ENCODE measurements at places on chromosomes 12 and 14. TPM values are rescaled to one million over a fixed set of nuclear protein-coding genes. Genes with fewer than 3 reads are reported as not detected.
A peak's percentile ranks its signal among the peaks of the same experiment; 100 is the strongest.

- peaks cover 8% of the 10 kb centered on the region for H3K4me1 ChIP-seq
- H3K36me3 ChIP-seq, result no peaks in the 10 kb centered on the region
- peak; percentile 50 for DNase-seq
- H3K27ac ChIP-seq, result peak overlapping the region; percentile 22
Measured at GRCh38 chr14:69612014-69612782, 802 bp downstream of the SUSD6 start.

- H3K27me3 ChIP-seq, result no peaks in the 10 kb centered on the region
- H3K4me1 ChIP-seq, result no peaks in the 10 kb centered on the region
- no peak overlapping the region for H3K4me3 ChIP-seq
- no peak overlapping the region for H3K27ac ChIP-seq
Measured at GRCh38 chr12:116266631-116267349, 10.7 kb downstream of the MED13L start.

DNA sequence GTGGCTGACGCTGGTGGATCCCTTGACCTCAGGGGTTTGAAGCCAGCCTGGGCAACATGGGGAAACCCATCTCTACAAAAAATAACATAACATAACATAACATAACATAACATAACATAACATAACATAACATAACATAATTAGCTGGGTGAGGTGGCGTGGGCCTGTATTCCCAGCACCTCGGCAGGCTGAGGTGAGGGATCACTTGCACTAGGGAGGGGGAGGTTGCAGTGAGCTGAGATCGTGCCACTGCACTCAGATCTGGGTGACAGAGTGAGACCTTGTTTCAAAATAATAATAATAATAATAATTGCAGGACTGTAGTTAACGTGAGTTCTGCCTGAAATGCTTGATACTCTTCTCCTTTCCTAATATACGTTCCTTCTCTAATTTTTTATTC is 1.3 kb downstream of the MAGOHB start:
- no peak for DNase-seq
- no peak overlapping the region for H3K27ac ChIP-seq
- peak overlapping the region; percentile 92 for H3K4me3 ChIP-seq
- no peaks in the 10 kb centered on the region for H3K27me3 ChIP-seq

- no peaks in the 10 kb centered on the region for H3K27me3 ChIP-seq
- no peak overlapping the region for H3K4me3 ChIP-seq
- no peak overlapping the region for H3K27ac ChIP-seq
- H3K4me1 ChIP-seq, result no peaks in the 10 kb centered on the region
- no peak for DNase-seq
Measured at GRCh38 chr12:69000540-69001243, 67.7 kb upstream of the CPM start.

Gene PLCZ1
- not detected for total RNA-seq

Gene SLC17A8
- 0.08 TPM for total RNA-seq

DNA sequence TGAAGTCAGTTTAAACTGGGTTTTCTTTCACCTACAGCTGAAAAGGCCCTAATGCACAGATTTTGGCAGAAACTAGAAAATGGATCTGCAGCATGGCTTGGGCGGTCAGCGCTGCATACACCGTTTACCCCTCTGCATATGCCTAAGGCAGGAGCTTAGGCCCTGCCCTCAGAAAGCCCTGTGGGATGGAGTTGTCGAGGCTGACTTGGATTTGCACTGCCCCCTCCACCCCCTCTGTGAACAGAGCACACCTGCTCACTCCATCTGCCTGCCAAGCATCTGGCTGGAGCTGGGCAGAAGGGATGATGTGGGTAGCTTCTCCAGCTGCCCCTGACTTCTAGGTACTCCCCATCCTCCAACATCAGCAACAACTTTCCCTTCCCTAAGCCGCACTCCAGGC is 41.9 kb downstream of the TTC7B start:
- DNase-seq, result no peak
- H3K36me3 ChIP-seq, result peaks cover 9% of the 10 kb centered on the region
- no peaks in the 10 kb centered on the region for H3K4me1 ChIP-seq
- no peak overlapping the region for H3K4me3 ChIP-seq
- H3K27ac ChIP-seq, result no peak overlapping the region

Gene GSKIP
- total RNA-seq, result 17.6 TPM

DNA sequence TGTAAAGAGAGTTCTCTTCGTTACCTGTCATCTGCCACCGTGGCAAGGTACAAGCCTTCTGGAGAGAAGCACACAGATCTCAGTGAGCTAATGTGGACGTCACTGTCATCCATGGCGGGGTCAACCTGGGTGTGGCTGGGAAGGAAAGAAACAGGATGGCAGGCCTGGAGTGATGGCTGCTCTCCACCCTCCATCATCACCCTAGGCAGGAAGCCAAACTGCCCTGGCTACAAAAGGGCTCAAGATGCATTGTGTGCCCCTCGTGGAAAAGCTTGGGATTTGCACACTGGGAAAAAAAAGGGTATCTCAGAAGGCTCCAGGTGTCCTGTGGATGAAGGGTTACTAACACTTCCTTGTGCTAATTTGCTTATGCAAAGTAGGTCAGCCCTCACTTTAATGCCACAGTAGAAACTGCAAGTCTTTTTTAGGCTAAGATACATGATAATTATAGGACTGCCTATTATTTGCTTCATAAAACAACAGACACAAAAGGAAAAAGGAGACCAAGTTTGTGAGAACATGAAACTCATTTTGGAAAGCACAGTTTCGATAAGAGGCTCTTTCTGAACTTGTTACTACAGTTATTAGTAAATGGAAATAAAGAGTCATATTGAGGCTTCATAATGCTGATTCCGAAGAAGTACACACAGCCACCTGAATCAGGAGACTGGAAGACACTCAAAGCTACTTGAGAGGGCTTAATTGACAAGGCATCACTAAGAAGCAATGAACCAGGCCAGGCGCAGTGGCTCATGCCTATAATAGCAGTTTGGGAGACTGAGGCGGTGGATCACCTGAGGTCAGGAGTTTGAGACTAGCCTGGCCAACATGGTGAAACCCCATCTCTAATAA is 18.9 kb downstream of the RFC5 start:
- no peak overlapping the region for H3K4me3 ChIP-seq
- peaks cover 65% of the 10 kb centered on the region for H3K36me3 ChIP-seq

Gene TIMELESS
- total RNA-seq, result 32.3 TPM

GRCh38 chr12:47941475-47941780 is 22.0 kb upstream of the TMEM106C start:
- no peak overlapping the region for H3K27ac ChIP-seq
- H3K4me1 ChIP-seq, result peaks cover 6% of the 10 kb centered on the region
- H3K27me3 ChIP-seq, result peaks cover 4% of the 10 kb centered on the region

GRCh38 chr12:24081092-24081529 is 131.6 kb upstream of the SOX5 start:
- H3K36me3 ChIP-seq, result no peaks in the 10 kb centered on the region
- H3K27ac ChIP-seq, result no peak overlapping the region
- no peaks in the 10 kb centered on the region for H3K27me3 ChIP-seq
- no peak overlapping the region for H3K4me3 ChIP-seq

DNA sequence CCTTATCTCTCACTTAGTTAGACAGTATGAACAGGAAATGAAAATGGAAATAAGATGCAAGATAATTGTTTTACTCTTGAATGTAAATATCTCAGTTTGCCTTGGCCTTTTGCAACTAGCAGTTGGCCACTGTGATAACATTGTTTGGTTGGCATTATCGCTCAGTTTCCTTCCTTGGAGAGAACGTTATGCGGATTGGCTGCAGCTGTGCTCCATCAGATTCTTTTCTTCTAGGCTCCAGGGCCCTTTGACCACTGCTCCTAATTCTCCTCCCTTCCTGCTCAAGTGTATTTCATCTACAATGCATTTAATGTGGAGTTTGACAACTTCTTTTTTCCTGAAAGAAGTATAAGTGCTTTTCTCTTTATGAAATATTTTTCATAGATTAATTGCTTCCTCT is 284.2 kb downstream of the ADAMTS20 start:
- H3K4me3 ChIP-seq, result no peak overlapping the region
- peaks cover 3% of the 10 kb centered on the region for H3K4me1 ChIP-seq
- H3K27me3 ChIP-seq, result no peaks in the 10 kb centered on the region
- no peak overlapping the region for H3K27ac ChIP-seq

Gene PELI2
- 7.9 TPM for total RNA-seq

DNA sequence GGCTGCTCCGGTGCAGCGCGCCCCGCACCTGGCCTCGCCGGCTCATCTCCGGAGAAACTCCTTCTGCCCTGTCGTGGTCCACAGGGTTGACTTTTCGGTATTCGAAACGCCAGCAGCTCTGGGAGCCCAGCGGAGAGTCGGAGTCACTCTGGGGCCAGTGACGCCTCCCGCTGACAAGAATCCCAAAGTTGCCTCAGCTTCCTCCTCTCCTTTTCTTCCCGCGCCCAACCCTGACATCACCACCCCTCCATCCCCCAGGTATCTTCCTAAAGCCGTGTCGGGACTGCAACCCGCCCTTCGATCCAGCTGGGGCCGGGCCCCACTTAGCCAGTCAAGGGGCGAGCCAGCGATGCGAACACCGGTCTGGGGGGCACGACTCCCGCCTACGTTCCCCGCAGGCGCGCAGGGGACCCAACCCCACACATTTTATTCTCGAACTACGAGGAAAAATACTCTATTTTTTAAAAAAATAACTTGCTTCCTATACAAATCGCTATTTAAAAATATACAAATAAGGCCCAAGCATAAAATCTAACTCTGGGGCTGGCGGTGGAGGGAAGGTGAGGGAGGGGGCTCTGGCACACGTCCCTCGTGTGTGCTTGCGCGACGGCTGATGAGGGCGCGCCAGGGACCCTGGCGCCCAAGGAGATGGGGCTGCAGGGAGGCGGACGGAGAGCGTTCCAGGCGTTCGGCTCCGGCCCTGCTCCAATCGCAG is 2.1 kb downstream of the NKX2-8 start:
- H3K27ac ChIP-seq, result no peak overlapping the region
- DNase-seq, result no peak
- H3K4me3 ChIP-seq, result no peak overlapping the region
- no peaks in the 10 kb centered on the region for H3K27me3 ChIP-seq

Gene SMOC1
- total RNA-seq, result 12.8 TPM

GRCh38 chr14:88535149-88535548 is 19.7 kb downstream of the PTPN21 start:
- H3K27ac ChIP-seq, result no peak overlapping the region
- no peak for DNase-seq
- H3K27me3 ChIP-seq, result no peaks in the 10 kb centered on the region
- peaks cover 36% of the 10 kb centered on the region for H3K36me3 ChIP-seq
- H3K4me3 ChIP-seq, result no peak overlapping the region

DNA sequence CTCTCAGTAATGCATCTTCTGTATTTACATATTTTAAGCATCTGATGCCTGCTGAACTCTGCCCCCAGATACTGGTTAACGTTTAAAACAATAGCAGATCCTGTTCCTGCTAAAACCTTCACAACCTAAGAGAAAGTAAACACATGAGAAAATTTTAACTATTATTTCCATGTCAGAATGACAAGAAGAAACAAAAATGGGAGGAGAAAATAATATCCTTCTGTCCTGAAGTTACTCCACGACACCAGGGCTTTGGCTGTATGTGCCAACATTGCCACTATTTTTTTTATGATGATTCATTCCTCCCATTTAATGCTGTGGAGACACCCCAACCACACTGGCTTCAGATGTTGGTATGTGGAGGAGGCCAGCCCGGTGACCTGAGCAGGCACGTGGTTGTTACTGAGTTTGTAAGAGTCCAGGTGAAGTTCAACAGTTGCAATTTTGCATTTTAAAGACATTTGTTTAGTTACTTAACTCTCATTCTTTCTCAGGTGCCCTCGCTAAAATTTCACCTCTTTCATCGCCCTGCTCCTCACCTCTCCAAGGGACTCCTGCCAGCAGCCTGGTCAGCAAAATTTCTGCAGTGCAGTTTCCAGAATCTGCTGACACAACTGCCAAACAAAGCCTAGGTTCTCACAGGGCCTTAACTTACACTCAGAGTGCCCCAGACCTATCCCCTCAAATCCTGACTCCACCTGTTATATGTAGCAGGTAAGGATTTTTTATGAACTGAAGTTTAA is 65.5 kb upstream of the SLCO1C1 start:
- no peak overlapping the region for H3K4me3 ChIP-seq
- H3K27ac ChIP-seq, result no peak overlapping the region
- no peaks in the 10 kb centered on the region for H3K27me3 ChIP-seq
- H3K4me1 ChIP-seq, result peaks cover 26% of the 10 kb centered on the region
- no peaks in the 10 kb centered on the region for H3K36me3 ChIP-seq
- DNase-seq, result no peak

Gene MAX
- total RNA-seq, result 37.4 TPM

- DNase-seq, result no peak
- H3K4me1 ChIP-seq, result no peaks in the 10 kb centered on the region
- H3K27me3 ChIP-seq, result no peaks in the 10 kb centered on the region
- H3K36me3 ChIP-seq, result no peaks in the 10 kb centered on the region
- no peak overlapping the region for H3K4me3 ChIP-seq
- no peak overlapping the region for H3K27ac ChIP-seq
Measured at GRCh38 chr12:91854725-91855124, 290.9 kb downstream of the BTG1 start.

- DNase-seq, result peak; percentile 60
- H3K36me3 ChIP-seq, result no peaks in the 10 kb centered on the region
- no peaks in the 10 kb centered on the region for H3K27me3 ChIP-seq
- H3K4me3 ChIP-seq, result no peak overlapping the region
- H3K27ac ChIP-seq, result no peak overlapping the region
Measured at GRCh38 chr14:63770187-63770807, 42.4 kb upstream of the SGPP1 start.

Gene KRT74
- not detected for total RNA-seq

Gene MARS1
- total RNA-seq, result 690 TPM

- H3K4me3 ChIP-seq, result no peak overlapping the region
- 0 out of 2 replicates have a peak, but pooled peaks cover 2% of the 10 kb centered on the region for H3K27me3 ChIP-seq
- peak; percentile 57 for DNase-seq
- no peaks in the 10 kb centered on the region for H3K4me1 ChIP-seq
Measured at GRCh38 chr14:30214461-30215090, 286.9 kb upstream of the PRKD1 start.

DNA sequence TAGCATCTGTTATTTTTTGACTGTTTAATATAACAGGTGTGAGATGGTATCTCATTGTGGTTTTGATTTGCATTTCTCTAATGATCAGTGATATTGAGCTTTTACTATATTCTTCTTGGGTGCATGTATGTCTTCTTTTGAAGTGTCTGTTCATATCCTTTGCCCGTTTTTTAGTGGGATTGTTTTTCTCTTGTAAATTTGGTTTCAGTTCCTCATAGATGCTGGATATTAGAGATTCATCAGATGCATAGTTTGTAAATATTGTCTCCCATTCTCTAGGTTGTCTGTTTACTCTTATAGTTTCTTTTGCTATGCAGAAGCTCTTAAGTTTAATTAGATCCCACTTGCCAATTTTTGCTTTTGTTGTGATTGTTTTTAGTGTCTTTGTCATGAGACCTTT is 48.9 kb upstream of the NEDD1 start:
- no peak overlapping the region for H3K27ac ChIP-seq
- H3K36me3 ChIP-seq, result no peaks in the 10 kb centered on the region
- H3K27me3 ChIP-seq, result no peaks in the 10 kb centered on the region
- no peaks in the 10 kb centered on the region for H3K4me1 ChIP-seq
- no peak for DNase-seq
- no peak overlapping the region for H3K4me3 ChIP-seq

GRCh38 chr12:102976609-102977280 is 19.3 kb downstream of the ASCL1 start:
- H3K27me3 ChIP-seq, result 0 out of 2 replicates have a peak, but pooled peaks cover 2% of the 10 kb centered on the region
- H3K27ac ChIP-seq, result no peak overlapping the region
- no peak for DNase-seq
- no peaks in the 10 kb centered on the region for H3K36me3 ChIP-seq

Data from SJCRH30 (cell line).